ENCODE measurements at places on chromosomes 2 and 18.
A peak's percentile ranks its signal among the peaks of the same experiment; 100 is the strongest.

GRCh38 chr2:46650556-46651001 lies 171.2 kb downstream of the TMEM247 start:
- DNase-seq, result peak; percentile 75

DNA sequence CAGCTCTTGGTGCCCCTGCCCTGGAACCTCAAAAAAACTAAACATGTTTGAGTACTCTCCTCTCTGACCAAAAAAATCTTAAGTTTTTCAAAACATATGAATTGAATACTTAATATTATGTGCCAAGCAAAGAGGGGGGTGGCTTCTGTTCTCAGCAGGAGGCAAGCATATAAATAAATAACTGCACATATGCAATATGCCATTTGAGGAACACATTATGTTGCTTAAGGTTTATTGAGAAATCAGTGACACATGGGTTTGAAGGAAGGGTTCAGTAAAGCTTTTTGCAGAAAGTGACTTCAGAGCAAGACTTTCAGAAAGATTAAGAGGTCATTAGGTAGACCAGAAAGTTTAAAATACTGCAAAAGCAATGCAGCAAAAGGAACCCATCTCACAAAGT lies 429.2 kb downstream of the TDRD15 start:
- no peak for DNase-seq

GRCh38 chr18:74360852-74361655 lies 45.4 kb downstream of the C18orf63 start:
- DNase-seq, result no peak

GRCh38 chr2:78416625-78417300 lies 608.7 kb upstream of the REG3G start:
- DNase-seq, result no peak

GRCh38 chr2:173386021-173386737 lies 31.5 kb downstream of the CDCA7 start:
- DNase-seq, result no peak

GRCh38 chr2:39902103-39902502 lies 123.0 kb upstream of the THUMPD2 start:
- DNase-seq, result no peak

- DNase-seq, result peak; percentile 86
Observed at GRCh38 chr2:73268830-73269685, 15.2 kb downstream of the FBXO41 start.

DNA sequence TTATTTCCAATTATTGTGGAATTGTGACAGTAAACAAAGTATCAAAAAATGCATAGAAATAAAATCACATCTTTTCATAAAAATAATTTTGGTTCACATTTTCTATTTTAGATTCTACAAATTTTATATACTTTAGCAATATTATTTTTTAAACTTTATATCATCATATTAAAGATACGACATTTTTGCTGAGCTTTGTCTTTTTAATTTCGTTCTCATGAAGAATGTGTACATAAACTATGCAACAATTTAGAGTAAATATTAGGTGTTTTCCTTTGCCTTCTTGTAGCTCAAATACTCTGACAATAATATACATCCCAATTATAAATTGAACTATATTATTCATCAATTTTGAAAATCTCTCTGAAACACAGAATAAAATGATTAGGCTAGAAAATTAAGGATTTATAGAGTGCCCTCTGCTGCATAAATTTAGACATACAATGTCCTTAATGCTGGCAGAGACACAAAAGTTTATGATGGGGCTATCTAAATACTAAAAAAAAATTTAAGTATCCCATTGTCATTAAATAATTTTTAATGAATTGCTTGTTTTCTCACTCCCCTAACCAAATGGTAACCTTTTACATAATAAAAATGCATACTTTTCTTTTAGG lies 45.7 kb downstream of the CCDC102B start:
- no peak for DNase-seq

- DNase-seq, result no peak
Observed at GRCh38 chr18:60421356-60422118, 49.0 kb upstream of the MC4R start.

DNA sequence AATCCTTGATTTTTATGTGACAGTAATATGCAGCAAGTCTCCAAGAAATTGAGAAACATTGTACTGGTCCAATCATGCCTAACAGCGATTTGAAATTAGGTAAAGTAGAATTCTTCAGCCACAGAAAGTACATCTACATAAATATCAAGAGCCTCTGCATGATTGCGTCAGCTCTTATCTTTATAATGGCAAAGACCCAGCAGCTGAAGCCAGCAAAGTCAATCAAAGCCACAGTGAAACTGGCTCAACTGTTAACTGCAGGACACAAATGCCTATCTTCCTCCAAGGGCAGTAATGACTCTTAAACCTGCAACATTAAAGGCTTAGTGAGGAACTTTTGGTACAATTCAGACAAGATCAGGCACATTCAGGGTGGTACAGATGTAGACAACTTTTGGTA lies 102.5 kb downstream of the BARD1 start:
- DNase-seq, result no peak

- no peak for DNase-seq
Observed at GRCh38 chr18:75111760-75112159, 97.2 kb downstream of the PTGR3 start.

DNA sequence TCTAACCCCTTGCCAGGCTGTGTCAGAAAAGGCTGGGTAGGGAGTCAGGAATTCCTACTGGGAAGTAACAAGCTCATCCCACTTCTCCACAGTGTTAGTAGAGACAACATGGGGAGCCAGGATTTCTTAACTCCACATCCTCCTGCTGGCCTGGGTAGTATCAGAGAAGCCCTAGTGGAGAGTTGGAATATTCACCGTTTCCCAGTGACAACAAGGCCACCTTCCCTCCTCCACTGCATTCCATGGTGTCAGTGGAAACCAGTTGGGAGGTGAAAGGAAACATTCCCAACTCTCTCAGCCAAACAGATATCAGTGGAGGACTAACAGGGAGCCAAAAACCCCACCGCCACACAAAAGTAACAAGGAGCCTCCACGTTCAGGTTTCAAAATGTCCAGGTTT lies 41.2 kb downstream of the SRD5A2 start:
- no peak for DNase-seq

GRCh38 chr2:230575642-230576324 lies 136.9 kb upstream of the CAB39 start:
- peak; percentile 40 for DNase-seq

DNA sequence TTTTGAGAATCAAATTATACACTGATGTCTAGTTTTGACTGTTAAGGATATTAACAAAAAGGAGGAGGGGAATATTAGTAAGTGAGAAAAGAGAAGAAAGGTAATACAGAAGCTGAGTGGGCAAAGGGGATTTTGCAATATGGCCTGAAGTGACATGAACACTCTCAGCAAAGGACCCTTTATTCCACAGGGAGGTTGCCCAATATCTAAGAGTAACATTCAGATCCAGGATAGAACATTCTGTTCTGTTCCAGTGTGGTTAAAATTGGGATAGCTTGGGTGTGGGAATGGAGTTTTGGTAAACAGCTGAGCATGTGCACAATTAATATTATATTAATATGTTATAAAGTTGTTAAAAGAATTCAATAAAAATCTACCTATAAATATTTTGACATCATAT lies 120.1 kb downstream of the ZNF385B start:
- DNase-seq, result no peak

DNA sequence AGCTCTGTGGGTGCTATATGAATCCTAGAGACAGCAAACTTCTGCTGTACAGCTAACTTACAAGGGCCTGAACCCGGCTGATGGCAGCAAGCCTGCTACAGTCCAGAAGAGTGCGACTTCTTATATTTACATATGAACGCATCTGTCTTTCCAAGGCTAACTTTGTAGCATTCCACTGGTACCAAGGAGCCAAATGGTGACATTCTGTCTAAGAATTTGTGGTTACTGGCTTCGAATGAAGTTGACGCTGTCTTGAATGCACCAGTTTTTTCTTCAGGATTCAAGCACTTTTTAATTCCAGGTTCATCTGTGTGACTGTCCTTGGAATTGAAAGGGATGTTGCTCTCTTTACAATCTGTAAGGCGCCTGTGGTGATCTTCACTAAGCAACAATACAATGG lies 42.4 kb downstream of the THUMPD2 start:
- DNase-seq, result no peak

DNA sequence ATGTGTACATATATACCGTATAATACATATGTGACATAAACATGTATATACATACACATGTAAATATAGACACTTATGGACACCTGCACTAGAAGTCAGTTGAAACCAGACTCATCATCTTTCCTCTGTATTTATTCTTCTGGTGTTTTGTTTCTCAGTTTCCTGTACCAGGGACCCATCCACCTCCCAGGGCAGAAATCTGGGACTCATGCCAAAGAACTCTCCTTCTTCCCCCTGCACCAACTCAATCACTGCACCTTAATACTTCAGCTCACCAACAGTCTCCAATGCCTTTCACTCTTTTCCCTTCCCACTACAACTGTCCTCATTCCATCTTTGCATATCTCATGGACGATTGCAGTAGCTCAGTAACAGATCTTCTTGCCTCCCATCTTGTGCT lies 428.0 kb downstream of the FBXO15 start:
- no peak for DNase-seq

DNA sequence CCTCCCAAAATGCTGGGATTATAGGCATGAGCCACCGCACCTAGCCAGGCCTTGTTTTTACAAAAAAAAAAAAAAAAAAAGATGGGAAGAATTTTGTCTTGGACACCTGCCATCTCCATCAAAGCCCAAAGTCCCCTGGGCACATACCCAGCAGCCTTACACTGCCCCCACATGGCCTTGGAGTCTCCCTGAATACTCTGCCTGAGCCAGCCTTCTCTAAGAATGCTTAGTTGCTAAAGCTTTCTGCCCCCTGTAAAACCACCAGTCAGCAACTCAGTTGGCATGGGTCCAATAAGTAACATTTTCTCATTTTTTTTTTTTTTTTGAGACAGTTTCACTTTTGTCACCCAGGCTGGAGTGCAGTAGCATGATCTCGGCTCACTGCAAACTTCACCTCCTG lies 40.6 kb downstream of the SPC25 start:
- DNase-seq, result no peak
